HTR-8/SVneo (cell line): ENCODE measurements at places on chromosomes 6 and 20.

DNA sequence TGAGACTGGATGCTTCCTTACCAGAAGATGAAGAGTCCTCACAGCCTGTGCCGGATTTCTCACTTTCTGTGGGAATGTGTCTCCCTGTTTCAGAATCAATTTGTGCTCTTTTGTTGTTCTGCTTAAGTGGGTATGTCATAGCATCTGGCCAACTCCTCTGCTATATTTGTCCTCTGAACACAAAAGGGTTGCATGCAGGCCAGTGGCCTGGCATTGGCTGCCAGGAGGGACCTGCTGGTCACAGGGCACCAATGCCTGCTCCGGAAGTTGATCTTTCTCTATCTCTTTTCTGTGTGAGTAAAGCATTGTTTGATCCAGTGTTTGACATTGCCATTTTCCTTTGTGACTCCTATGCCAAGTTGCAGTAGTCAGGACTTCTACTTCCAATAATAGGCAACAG is 47.8 kb downstream of the JARID2 start:
- DNase-seq, result no peak

GRCh38 chr6:41504466-41505121 is 41.6 kb upstream of the FOXP4 start:
- DNase-seq, result no peak

DNA sequence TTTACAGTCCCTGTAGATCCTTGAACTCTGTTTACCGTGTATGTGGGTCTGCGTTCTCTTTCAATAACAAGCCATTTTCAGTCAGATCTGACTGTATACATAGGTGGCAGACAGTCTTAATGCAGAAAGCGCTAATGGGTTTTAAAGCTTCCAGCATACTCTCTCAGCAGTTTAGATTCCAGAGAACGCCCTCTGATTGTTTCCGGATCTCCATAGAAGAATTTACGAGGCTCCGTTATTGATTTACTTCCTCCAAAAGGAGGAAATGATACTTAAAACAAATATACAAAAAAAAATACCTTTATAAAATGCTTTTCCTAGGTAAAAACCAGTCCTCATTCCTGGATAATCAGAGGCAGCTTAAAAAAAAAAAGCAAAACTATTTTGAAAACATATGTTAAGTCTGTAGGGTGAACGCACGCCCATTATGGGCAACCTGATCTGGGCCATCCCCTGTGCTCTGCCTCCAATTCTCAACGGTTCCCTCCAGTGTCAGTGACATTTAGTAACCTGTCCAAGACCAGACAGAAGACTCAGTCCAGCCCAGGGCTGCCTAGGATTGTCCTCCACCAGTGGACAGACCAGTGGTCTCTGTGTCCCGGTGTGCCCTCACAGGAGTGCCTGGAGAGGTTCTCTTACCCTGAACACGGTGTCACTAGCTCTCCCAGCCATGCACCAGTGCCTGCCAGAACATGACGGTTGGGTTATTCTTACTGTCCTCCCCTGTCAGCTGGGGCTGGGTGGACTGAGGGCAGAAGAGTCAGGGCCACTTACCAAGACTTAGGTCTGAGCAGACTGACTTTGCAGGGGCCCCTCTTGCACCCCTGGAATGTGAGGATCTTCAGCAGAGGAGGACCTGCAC is 217.3 kb downstream of the ARID1B start:
- DNase-seq, result no peak

DNA sequence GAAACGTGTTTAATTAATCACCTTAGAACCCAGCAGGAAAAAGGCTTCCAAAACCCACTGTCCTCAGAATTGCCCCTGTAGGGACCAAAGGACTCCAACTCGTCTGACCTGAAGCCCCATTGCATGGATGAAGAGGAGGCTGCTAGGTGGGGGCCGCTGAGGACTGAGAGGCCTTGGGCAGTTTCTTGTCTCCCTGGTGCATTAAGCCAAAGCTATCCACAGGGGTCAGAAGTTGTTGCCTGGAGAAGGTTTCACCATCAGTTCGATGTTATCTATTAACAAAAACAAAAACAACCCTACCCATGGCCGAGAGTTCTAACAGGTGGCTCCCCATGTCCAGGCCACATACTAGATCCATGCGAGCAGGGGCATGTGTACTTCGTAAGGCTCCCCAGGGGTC is 120.9 kb upstream of the CD93 start:
- DNase-seq, result no peak

DNA sequence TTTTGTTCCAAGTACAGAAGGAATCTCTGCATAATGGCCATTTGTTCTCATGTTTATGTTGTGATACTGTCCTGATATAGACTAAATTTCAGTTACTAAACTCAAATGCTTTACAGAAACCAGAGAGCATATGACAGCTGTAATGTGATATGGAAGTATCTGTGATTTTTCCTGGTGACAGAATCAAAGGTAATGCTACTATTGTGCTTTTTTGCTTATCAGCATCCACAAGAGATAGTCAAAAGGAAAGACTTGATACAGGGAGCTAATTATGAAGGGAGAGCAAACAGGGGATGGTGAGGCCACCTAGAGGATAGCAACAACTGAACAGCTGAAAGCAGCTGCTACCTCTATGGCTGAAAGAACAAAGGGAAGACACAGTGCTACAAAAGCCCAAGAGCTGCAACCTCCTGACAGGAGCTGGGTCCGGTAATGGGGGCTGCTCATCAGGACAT is 181.4 kb downstream of the PHF3 start:
- DNase-seq, result no peak

DNA sequence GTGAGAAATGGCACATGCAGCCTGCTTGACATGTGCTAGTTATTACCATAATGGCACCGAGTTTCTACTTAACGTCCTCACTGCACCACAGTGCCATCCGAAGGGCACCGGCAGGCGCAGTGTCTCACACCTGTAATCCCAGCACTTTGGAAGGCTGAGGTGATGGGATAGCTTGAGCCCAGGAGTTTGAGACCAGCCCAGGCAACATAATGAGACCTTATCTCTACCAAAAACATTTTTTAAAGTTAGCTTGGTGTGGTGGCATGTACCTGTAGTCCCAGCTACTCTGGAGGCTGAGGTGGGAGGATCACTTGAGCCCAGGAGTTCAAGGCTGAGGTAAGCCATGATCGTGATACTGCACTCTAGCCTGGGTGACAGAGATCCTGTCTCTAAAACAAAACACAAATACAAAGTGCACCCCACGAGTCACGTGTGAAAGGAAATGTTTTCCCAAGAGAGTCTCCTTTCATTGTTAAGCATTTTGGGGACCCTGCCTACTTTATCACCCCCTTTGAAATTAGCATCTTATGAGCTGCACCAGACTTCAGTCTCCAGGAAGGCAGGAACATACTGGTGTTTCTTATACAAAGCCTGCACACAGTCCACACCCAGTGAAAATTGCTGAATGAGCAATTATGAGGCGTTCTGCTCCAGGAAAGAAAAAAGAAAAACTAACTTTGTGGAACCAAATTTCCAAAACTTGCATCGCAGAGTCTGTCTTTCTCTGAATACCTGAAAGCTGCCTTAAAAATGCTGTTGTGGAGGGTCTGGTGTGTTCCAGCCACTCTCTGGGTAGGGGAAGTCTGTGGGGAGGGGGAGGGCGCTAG is 47.1 kb upstream of the FOXQ1 start:
- DNase-seq, result no peak

- no peak for DNase-seq
Observed at GRCh38 chr6:128754658-128755256, 128.2 kb upstream of the LAMA2 start.

- peak; percentile 19 for DNase-seq
Observed at GRCh38 chr6:142014515-142014914, 118.2 kb upstream of the GJE1 start.

GRCh38 chr6:163136681-163137397 is 277.7 kb upstream of the QKI start:
- DNase-seq, result no peak

GRCh38 chr6:112310439-112311125 is 36.5 kb upstream of the RFPL4B start:
- DNase-seq, result no peak

DNA sequence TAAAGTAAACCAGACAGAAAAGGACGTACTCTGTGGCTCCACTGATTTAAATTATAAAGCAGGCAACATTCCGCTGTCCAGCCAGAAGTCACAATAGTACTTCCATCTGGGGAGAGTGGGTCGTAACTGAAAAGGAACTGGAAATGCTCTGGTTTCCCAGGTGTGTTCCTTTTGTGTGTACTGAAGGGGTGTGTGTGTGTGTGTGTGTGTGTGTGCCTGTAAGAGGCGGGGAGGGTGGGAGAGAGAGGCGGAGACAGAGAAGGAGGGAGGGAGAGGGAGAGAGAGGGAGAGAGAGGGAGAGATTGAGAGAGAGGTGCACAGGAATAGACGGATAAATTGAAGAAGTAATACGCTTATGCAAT is 178.4 kb upstream of the ZNF184 start:
- DNase-seq, result no peak

DNA sequence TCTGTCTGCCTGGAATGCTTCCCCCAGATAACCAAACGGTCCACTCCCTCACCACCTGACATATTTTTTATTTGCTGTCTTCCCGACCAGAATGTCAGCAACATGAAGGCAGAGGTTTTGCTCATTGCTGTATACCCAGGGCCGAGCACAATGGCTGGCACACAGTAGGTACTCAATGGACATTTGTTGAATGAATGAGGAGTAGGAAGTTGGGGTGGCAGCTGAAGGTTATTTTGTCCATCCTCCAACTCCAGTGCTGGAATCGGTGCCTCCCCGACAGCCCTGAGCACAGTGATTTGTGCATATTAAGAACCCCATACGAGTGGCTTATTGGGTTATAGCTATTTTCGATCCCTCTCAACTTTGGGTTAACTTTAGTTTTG is 10.3 kb downstream of the DUSP15 start:
- DNase-seq, result no peak

DNA sequence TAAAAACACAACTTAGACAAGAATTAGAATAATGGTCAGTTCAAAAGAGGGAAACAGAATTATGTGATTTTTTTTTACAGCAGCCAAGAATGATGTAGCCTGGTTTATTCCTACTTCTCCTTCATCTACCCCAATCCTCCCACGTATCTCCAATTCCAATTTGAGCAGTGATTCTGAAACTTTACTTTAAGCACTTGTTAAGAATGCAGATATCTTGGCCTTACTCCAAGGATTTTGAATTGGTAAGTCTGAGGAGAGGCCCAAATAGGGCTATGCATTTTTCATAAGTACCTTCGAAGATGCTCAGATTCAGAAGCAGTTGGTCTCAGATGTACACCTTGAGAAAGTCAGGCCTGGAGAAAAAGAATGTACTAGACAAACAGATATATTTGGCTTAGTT is 233.4 kb upstream of the FLRT3 start:
- DNase-seq, result no peak

GRCh38 chr6:5100806-5101205 is 15.7 kb downstream of the PPP1R3G start:
- DNase-seq, result no peak

DNA sequence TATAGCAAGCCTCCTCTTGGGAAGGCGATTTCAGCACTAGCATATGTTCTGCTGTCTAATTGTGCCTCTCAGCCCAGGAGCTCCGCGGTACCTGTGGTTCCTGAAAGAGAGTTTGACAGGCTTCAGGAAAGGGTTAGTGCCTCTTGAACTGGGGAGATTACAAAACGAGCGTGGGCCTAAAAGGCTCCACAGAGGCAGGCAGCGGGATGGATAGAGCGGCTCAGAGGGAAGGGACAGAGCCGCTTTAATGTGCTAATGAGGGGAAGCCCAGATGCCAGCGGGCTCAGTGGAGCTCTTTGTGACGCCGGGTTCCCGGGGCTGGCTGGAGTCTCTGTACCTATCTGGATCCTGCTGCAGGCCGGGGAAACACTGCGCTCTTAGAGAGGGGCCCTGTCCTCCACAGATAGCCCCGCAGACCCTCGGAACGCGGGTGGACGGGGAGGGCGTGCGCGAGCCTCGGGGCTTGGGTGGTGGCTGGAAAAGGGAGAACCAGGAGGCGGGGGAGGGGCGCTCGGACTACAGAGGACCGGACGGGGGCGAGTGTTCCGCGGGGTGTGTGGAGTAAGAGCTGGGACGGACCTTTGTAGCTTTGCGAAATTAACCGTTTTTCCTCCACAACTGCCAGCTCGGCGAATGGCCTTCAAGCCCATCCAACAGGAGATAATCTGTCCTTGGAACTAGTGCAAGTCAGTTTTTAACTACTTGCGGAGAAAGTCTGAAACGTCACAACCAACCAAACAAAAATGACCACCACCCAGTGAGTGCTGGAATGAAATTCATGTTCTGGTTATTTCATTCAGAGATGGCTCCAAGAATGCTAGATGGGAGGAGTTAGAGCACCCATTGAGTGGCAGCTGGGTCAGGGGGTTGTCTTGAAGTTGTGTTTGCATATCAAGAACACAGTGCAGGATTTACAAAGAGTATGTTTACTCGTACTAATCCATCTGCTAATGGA is 13.0 kb downstream of the SLC35F1 start:
- no peak for DNase-seq

DNA sequence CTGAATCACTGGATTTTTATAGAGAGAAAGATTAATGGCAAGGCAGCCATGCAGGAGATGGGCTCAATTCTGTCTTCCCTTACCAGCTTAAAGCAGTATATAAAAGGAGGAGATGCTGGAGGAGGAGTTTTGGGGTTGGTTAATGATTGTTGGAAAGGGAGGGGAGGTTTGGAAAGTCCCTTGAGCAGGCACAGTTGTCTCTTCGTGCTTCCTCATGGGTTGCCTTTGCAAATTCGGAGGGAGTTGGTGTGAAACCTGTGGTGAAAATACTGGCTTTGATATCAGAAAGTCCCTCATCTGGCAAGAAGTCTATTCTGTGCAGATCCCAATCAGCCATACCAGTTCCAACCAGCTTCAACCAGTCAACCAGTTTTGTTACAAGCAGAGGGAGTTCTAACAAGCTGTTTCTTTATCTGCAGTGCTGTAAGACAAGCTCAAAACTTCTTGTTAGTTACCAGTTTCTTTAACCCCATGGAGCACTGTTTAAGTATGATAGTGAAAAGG is 107.0 kb downstream of the HIVEP1 start:
- no peak for DNase-seq

DNA sequence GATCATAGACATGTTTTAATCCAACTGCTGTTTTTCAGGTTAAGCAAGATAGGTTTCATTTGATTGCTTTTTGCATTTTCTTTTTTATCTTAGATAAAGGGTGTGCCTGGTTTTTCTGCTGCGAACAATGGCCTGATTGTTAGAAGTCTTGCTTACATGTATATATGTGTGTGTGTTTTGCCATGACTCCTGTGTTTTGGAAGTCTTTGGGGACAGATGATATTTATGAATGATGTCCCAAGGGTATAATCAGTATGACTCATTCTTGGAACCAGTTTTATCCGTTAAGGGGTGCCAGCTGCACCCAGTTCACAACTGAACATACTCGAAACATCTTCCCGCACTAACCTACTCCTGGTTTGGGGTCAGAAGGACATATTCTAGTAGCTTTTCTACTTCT is 230.1 kb upstream of the SUPT3H start:
- no peak for DNase-seq

GRCh38 chr6:31834367-31835250 is 7.1 kb downstream of the HSPA1B start:
- DNase-seq, result peak; percentile 91

- no peak for DNase-seq
Observed at GRCh38 chr6:44139351-44139743, 12.0 kb downstream of the TMEM63B start.
